Fibroblast of skin of back (primary cell): ENCODE measurements at places on chromosomes 2 and 18.

- DNase-seq, result peak; percentile 47
These were observed 186.8 kb upstream of the PGAP1 start for GRCh38 chr2:197113275-197113711.

DNA sequence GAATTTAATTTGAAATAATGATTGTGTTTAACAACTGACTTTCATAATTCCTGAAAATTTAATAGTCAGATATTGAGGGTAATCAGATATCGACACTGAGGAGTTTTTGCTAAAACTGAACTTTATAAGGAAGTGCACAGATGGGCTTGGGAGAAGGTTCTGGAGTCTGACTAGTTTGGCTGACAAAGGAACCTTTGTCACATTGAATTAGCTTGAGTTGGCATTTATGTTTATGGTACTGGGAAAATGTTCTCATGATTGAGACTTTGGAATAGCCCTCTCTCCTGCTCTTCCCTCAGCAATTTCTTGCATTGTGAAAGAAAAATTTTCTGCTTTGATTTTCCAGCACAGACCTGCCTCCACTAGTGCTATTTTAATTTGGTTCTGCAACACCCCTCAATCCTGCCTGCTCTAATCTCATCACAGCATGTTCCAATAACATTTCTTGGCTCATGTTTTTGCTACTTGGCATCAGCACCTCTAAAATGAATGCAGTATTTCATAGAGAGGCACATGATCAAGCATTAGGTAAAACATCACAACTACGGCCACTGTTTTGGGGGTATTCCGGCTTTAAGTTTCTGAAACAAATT, 133.9 kb upstream of the FSHR start:
- DNase-seq, result no peak

DNA sequence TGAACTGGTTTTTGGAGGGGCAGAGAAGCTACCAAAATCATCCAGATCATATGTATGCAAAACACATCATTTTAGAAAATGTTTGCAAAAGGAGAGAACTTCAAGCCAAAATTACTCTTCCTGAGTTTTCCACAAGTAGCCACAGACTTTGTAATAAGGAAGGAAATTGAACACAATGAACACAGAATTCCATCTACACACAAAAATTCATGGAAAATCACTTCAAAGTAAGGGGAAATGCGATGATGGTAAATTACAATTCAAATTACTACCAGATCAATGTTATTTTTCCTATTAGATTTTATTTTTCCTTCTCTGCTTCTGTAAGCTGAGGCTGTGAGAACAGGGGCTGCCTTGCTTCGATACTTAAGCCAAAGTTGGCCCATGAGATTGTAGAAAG, 172.1 kb upstream of the ARL4C start:
- no peak for DNase-seq

DNA sequence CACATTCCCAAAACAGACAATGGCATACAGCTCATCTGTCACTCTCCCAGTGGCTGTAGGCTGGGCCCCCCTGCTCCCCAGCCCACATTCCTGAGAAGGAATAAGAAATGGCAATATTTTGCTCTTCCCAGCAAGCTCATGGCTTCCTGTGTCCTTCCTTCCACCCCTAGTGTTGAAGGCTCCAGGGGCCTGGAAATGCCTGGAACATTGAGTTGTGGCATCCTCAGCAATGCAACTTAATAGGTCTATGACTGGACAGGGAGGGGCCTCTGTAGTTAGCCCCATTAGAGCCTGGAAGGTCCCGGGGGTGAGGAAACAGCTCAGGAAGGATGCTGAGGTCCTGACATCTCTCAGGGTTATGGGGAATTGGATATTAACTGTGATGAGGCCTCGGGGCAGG, 3.3 kb downstream of the KIF3C start:
- DNase-seq, result peak; percentile 56

DNA sequence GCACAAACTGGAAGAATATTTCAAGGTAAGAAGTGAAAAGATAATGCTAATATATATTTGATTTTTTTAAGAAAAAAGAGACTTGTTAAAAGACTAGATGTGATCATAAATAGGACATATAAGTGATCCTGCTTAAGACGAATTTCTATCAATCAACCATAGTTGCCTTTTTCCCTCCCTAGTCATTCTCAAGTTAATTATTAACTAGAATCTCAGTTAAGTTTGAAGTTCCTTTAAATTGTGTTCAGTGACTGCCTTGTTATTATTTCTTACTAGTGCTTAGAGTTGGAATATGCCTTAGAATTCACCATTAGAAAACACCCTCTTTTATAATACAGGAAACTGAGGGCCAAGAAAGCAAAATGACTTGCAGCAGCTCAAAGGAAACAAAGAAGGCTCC, 141.5 kb upstream of the SP5 start:
- DNase-seq, result no peak

DNA sequence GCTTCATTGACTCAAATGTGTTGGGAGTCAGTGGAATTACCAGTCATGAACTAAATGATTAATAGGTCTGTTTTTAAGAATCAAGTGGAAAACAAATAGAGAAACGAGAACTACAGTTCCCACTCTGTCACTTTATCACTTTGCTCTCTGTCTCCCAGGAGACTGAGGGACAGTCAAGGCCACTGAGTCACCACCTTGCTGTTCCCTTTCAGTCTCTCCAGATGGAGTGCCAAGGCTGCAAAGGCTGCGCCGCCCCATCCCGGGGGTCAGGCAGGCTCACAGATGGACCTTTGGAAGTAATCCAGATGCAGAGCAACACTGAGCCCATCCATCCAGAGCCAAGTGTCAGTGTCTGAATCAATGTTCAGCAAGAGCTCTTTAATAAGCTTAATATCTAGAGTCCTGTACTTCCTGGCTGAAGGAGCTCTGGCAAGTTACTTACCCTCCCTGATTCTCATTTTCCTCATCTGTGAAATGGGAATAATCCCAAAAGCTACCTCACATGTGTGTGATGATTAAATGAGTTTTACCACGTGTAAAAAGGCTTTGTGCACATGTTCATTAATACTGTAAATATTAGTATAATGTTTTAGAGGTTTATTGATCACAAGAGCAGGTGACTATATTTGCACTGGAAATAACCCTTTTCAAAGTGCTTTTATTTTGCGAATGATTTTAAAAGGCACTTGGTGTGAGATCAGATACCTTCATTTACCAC, 43.0 kb upstream of the EFEMP1 start:
- DNase-seq, result peak; percentile 38
